ENCODE measurements at places on chromosomes 5 and 9.

GRCh38 chr9:36877239-36877638, 156.8 kb downstream of the PAX5 start:
- no peak for DNase-seq

DNA sequence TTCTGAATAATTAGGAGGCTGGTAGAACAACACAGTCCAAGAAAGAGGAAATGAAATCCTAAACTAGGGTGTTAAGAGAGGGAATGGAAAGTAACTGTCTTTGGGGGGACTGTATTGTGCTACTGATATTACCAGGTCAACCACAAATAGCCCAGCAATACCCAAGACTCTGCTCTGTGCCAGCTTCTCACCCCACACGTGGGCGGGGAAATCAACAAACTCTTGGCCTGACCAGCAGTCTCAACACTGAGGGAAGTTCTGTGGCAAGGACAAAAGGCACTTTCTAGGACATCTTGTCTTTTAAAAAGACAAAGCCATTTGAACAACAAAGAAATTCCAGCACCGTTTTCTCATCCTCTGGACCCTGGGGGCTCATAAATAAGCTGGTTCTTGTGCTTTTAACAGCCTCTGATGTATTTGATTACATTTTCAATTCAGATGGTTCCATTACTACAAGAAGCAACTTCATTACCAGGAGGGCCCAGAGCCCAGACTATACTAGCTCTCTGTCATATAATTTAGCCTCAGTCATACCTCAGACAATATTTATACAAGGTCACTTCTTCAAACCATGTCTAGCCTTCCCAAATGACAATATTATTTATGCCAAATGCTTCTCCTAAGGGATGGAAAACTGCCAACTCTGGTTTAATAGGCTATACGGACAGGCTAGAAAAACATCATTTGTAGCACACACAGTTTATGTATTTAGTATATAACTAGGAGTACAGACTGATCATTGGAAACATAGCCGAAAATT, 297.8 kb downstream of the CWC27 start:
- no peak for DNase-seq

- no peak for DNase-seq
Measured at GRCh38 chr9:7265181-7265580, 507.4 kb downstream of the KDM4C start.

GRCh38 chr5:1141834-1142233, 30.0 kb upstream of the SLC12A7 start:
- no peak for DNase-seq

- no peak for DNase-seq
Measured at GRCh38 chr5:43854697-43855292, 251.8 kb downstream of the NNT start.

DNA sequence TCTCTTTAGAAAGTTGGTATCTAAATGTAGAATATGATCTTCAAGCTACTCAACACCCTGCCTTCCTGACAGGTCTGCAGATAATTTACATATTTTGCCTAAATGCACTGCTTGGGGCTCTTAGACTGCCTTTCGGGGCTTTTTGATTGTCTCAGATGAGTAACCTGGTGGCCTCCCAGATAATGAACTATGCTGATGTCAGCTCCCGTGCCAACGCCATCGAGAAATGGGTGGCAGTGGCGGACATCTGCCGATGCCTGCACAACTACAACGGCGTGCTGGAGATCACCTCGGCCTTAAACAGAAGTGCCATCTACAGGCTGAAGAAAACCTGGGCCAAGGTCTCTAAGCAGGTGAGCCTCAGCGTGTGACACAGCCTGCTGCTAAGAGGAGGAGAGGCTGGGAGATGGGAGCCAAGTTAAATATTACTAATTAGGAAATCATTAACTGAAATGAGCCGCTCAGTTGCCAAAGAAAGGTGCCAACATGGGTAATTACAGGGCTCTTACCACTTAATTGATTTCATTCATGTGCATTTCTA, 20.8 kb upstream of the CKMT2 start:
- DNase-seq: no peak

DNA sequence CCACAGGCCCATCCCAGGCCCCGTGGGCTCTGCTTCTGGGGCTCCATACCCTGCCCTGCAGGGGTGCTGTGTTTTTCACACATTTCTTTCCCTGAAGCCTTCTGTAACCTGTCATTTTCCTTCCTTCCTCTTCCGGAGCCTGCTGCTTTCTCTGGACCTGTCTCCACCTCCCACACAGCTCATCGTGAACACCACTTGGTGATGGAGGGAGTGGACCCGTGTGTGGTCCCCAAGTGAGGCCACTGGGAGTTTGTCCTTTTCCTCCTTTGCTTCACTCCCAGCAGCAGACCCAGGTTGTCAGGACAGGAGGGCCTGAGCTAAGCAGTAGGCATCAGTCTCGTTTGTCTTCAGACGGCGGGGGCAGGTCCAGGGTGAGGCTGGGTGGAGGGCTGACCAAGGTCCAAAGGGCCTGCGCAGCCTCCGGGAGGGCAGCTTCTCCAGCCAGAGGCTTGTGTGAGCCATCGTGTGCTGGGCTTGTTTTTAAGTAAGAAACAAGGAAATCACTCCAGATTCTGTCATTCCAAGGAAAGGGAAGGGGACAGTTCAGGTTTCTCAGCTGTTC, 5.8 kb upstream of the POMT1 start:
- DNase-seq: no peak

GRCh38 chr9:136589766-136590763, 44.2 kb upstream of the NOTCH1 start:
- no peak for DNase-seq

DNA sequence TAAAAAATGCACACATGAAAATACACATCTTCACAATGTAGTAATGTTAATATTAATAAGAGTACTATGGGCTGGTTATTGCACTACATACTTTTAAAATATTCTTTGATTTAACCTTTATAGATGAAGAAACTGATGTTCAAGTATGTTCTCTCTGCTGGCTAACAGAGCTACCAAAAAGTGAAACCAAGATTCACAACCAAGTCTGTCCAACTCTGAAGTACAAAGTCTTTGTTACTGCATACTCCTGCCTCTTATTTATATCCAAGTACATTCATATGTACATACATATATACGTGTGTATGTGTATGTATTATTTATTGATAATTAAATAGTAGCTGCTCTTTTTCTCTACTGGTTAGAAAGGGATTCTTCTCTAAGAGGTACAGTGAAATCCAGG, 325.6 kb downstream of the BNC2 start:
- no peak for DNase-seq

GRCh38 chr5:159217236-159217635, 7.9 kb upstream of the RNF145 start:
- DNase-seq: no peak

- no peak for DNase-seq
Measured at GRCh38 chr9:23825700-23826099, 340 bp downstream of the ELAVL2 start.

DNA sequence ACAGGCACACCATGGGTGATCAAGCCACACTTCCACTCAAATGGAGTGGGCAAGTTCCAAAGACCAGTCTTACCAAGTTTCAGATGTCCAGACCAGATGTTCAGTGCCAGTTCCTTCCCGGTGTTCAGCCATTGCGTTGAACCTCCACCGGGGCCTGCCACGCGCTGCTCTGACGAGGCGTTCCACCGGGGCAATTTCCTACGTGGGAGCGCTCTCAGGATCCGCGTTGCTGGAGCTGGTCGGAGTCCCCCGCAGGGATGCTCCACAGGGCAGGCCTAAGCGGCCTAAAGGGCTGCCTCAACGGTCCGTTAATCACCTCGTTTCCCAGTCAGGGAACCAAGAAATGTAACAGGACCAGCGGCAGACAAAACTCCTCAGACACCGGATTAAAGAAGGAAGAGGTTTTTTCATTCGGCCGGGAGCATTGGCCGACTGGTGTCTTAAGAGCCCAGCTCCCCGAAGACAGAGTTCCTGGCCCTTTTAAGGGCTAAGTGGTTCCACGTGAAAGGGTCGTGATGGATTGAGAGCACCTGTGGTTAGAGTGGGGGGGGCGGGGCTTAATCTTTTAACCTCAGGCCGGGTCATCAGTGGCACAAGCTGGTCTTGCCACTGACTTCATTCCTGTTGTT, 35.7 kb upstream of the PPP1R26 start:
- DNase-seq: no peak

DNA sequence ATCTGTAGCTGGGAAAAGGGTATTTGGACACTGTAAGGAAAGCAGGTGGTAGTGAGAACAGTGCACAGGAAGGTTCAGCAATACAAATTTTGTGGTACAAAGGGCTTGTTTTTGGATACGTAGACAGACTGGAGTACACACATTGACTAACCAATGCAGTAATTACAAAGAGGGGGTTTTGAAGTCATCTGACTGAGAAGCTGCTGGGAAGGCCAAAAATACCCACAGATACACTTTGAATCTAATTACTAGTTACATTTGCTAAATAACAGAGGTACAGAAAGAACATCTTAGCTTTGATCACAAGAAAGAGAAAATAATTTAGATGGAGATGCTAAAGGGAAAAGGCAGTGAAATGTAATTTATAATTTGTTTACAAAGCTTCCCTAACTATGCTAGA, 45.9 kb downstream of the PKD2L2 start:
- no peak for DNase-seq

GRCh38 chr9:69980041-69980440, 63.6 kb upstream of the MAMDC2 start:
- DNase-seq: no peak

DNA sequence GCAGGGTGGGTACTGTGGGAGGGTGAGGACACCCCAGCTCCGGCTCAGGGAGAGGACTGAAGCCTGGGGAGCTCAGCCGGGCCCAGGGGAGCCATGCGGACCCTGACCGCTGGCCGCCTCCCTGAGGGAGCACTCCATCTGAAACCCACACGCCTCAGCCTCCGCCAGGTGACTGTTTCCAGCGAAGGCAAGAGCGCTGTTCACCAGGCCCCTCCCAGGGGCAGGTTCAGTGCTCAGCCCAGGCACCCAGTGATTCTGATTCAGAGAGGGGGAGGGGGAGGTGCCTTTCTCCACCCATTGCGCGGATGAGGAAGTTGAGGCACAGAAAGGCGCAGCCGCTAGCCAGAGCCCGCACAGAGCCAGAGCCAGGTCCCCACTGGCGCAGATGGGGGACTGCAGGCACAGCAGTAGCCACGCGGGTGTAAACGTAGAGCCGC, 27.0 kb downstream of the ADGRD2 start:
- DNase-seq: no peak

- no peak for DNase-seq
Measured at GRCh38 chr5:68711293-68712200, 382.3 kb upstream of the SLC30A5 start.

DNA sequence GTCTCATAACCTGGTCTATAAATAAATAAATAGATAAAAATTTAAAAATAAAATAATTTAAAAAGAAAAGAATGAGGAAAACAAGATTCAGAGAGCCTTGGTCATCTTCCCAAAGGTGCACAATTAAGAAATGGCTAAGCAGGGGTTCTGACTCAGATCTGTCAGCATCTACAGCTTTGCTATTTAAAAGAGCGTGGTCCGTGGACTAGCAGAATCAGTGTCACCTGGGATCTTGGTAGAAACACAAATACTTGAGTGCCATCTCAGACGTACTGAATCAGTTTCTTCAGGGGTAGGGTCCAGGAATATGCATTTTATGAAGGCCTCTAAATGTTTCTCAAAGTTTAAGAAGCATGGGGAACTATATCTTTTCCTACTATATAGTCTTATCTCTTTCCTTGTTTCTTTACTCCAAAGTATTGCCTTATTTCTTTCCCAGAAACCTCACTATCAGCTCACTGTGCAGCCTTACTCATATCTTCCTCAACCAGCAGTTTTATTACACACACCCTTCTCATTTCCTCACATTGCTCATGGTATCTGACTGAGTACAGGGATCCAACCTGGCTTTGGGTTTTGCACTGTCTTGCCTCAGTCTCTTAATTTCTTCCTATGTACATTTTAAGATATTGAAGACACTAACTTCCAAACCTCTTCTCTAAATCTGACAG, 58.6 kb downstream of the TMC1 start:
- DNase-seq: no peak

DNA sequence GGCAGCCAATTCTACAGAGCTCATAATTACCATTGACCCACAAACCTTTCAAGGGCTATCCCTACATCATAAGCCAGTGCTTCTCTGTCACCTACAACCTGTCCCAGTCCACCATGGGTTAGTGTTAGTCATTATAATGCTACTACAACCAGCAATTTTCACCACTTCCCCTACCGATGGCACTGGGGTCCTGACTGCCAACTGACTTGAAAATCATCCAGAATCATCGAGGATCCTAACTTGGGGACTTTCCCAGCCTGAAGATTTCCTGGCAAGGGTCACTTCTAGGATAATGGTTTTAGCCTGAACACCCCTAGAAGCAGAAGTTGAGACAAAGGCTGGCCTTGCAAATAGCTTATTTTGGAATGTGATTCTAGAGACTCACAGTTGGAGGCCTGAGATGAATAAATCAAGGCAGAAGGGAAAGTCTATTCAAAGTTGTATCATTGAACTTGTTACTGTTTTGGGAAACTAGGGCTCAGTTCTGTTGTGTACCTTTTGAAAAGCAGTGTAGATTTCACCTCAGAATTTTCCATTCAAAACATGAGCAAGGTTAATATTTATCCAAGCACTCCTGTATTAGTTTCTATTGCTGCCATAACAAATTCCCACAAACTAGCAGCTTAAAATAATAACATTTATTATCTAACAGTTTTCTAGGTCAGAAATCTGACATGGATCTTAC, 633.0 kb downstream of the LRRC70 start:
- DNase-seq: no peak

DNA sequence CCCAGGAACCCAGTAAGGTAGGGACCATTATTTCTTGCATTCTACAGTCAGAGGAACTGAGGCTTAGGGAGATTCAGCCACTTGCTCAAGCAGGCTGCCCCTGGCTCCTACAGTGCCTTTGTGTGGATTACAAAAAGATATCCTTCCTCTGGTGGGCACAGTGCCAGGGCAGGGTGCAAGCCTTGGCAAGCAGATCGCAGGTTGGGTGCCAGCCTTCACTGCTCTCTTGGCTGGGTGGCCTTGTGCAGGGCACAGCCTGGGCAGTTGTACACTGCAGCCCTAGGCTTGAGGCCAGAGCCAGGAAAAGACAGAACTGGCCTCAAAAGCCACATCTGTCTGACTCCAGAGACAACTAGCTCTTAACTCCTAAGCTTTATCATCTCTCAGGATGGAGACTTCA, 15.0 kb downstream of the DOCK2 start:
- no peak for DNase-seq

Data from right renal pelvis (tissue), 4 donors.